ENCODE measurements at places on chromosomes 6 and 20. TPM values are rescaled to one million over a fixed set of nuclear protein-coding genes. Genes with fewer than 3 reads are reported as not detected.

Gene METTL24
- not detected for total RNA-seq

Gene PTK6
- total RNA-seq, result not detected

Gene COL9A1
- not detected for total RNA-seq

Gene CST4
- total RNA-seq, result not detected

Gene PHACTR3
- total RNA-seq, result not detected

Gene RIPPLY2
- total RNA-seq, result not detected

DNA sequence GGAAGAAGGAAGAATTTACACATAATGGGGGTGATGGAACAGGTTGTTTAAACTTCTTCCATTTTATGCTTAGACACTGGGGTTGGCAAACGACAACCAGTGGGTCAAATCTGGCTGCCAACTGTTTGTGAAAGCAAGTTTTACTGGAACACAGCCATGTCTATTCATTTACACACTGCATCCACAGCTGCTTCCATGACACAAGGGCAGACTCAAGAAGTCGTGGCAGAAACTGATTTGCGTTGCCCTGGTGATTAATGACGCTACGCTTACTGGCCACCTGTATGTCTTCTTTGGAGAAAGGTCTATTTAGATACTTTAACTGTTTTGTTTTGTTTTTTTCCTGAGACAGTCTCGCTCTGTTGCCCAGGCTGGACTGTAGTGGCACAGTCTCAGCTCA lies 19.0 kb downstream of the CTCFL start:
- H3K27me3 ChIP-seq, result peaks cover 5% of the 10 kb centered on the region
- H3K4me3 ChIP-seq, result no peak overlapping the region
- no peaks in the 10 kb centered on the region for H3K4me1 ChIP-seq

GRCh38 chr20:10077081-10077471 lies 42.3 kb downstream of the ANKEF1 start:
- no peak for DNase-seq
- H3K36me3 ChIP-seq, result no peaks in the 10 kb centered on the region
- H3K27me3 ChIP-seq, result no peaks in the 10 kb centered on the region
- H3K27ac ChIP-seq, result peak overlapping the region; percentile 72

DNA sequence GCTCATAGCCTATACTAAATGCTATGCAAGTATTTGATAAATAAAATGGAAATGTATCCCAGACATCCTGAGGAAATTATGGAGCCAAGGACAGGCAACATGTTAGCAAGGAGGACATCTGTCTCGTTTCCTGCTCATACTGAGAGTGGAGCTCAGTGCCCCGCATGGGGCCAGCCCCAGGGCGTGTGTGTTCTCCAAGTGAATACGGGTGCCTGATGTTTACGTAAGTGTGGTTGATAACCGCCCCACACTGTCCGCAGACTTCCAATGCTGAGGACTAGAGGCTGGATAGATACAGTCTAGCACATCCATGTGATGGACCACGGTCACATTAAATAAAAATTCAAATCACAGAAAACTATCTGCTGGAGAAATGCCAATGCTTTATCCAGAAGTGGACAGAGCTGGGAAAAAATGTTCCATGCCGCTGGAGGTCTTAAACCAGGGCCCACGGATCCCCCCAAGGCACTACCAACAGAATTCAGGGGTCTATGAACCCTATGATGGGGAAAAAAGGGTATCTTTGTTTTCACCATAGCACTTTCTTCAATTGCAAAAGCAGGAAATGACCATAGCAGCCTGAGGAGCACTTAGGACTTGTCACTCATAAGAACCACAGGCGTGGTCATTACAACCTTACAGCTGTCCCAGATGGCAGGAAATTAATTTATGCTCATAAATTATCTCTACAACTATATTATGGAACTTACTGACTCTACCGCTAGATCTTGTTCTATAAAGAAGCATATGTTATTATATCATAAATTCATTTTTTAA lies 24.9 kb downstream of the TGM2 start:
- peak; percentile 54 for DNase-seq
- H3K27me3 ChIP-seq, result no peaks in the 10 kb centered on the region
- H3K4me1 ChIP-seq, result peaks cover 84% of the 10 kb centered on the region
- H3K27ac ChIP-seq, result peak overlapping the region; percentile 68

DNA sequence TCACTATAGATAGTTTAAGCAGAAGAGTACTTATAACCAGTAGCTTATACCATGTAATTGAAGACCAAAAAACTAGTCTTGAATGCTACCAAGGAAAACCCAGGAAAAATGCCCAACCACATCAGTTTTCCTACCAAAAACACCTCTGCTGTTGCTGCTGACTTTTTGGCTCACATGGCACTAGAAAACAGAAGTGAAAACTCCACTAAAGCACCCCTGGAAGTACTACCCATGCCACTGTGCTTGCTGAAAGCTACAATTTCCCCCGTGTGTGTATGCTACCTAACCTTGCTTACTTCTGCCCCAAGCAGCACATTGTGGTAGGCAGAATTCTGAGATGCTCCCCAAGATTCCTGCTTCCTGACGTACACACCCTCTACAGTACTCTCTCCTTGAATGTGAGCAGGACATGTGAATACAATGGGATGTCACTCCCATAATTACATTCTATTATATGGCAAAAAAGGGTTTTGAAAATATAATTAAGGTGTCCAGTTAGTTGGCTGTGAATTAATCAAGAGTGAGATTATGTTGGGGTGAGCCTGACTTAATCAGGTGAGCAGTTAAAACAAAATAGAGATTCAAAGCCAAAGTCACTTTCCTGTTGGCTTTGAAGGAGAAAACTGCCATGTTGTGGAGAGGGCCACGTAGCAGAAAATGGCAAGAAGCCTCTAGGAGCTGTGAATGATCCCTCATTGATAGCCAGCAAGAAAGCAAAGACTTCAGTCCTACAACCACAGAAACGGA lies 209.8 kb upstream of the MARCKS start:
- no peak overlapping the region for H3K4me3 ChIP-seq
- H3K36me3 ChIP-seq, result no peaks in the 10 kb centered on the region
- H3K4me1 ChIP-seq, result no peaks in the 10 kb centered on the region

DNA sequence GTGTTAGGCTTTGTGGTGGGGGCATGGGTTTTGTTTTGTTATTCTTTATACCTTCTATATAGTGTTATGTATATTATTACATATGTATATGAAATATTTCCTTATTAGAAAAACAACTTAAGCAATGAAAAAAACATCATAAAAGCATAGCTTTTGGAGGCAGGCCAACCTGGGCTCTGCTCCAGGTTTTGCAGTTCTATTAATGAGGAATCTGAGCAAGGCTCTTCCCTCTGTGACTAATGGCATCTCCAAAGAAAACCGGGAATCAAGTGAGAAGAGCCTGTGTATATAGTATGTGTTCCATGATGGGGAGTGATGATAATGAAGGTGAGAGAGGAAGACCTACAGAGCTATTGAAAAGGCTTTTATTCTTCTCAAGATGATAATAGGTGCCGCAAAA lies 291.1 kb downstream of the CLIC5 start:
- DNase-seq, result peak; percentile 87
- H3K27me3 ChIP-seq, result peaks cover 2% of the 10 kb centered on the region
- no peak overlapping the region for H3K4me3 ChIP-seq
- H3K4me1 ChIP-seq, result no peaks in the 10 kb centered on the region
- no peaks in the 10 kb centered on the region for H3K36me3 ChIP-seq
- H3K27ac ChIP-seq, result no peak overlapping the region

DNA sequence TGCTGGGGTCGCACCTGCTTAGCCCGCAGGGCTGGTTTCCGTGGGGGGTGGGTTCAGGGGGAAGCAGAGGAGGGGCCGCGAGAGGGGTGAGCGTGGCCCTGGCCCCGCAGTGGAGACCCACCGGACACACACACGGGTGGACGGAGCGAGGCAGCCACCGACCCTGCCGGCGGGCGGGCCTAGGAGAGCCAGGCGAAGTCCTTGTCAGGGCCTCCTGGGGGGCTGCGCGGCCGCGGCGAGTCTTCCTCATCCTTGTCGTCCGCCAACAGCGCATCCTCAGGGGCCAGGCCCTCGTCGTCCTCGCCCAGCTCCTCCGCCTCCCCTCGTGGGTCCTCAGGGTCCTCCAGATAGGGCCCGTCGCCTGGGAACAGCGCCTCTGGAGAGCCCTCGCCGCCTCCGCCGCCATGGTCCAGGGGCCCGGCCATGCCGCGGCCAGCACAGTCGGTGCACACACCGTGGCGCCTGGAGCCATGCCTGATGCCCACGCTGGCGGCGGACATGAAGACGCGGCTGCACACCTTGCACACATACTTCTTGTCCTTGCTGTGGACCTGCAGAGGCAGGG lies 7.3 kb downstream of the SLC2A4RG start:
- H3K27me3 ChIP-seq, result no peaks in the 10 kb centered on the region
- no peak for DNase-seq
- no peak overlapping the region for H3K4me3 ChIP-seq
- H3K36me3 ChIP-seq, result no peaks in the 10 kb centered on the region

DNA sequence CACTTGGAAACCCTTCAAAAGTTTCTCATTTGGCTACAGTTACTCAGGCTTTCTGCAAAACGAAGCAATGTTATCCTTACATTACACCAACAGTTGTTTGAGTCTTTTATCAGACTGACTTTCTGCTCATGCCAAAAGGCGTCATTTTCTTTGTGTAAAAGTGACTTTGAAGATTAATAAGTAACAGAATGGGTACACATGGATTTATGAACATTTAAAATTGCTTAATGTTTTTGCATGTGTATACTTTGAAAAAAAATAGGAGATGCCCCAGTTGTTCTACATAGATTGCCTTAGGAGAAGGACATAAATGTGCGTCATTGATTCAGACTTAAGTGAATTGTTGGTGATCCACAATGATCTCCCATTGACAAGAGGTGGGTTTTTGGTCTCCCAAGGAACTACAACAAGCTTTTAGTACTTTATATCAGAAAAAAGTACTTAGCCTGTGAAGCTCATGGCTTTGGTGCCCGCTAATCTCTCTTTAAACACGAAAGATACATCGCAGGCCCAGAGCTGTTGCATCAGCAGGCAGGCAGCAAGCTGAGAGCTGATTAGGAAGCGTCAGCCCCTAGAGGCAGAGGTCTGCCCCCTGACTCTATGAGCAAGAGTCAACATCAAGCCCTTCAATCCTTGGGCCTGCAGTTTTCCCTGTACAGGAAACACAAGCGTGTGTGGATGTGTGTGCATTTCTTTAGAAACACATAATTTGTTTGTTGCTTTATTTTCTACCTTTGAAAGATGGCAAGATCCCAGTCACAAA lies 45.9 kb downstream of the SLC22A3 start:
- H3K4me3 ChIP-seq, result no peak overlapping the region
- H3K27me3 ChIP-seq, result no peaks in the 10 kb centered on the region
- no peak for DNase-seq

DNA sequence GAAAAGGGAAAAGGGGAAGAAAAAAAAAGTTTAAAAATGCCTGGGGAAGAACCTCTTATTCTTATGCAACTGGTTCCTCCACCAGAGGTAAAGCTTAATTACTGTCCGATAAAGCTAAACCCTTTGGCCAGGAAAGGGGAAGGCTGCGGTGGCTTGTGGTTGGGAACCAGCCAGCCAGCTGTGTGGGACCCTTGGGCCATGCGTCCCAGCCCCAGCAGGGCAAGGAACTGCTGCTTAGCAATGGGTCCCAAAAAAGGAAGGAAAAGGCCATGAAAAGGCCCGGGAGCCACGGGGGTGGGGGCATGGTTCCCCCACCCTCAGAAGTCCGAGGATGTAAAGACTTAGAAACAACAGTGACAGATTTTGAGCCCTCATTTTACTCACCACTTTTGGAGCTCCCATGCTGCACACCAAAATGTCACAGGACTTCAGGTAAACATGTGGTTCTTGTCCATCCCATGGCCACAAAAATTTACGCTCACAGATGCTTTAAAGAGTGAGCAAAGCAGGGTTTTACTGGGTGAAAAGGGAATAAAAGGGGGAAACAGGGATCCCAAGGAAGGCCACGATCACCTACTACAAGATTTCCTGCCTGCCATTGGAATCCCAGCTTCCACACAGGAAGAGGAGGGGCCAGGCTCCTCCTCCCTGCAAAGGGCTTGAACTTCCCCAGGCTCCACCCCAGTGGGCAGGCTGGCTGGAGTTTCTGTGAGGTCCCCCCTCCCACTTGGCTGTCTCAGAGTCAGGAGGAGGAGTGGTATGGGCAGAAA lies 1234.7 kb upstream of the GJE1 start:
- no peak overlapping the region for H3K4me3 ChIP-seq
- H3K36me3 ChIP-seq, result no peaks in the 10 kb centered on the region
- H3K27me3 ChIP-seq, result no peaks in the 10 kb centered on the region
- no peaks in the 10 kb centered on the region for H3K4me1 ChIP-seq
- H3K27ac ChIP-seq, result no peak overlapping the region
- no peak for DNase-seq
